Testis (tissue), 5 donors: ENCODE measurements at places on chromosomes 7 and 10. TPM values are rescaled to one million over a fixed set of nuclear protein-coding genes. Genes with fewer than 3 reads are reported as not detected.

GRCh38 chr10:1348773-1349050 is 292.5 kb downstream of the WDR37 start:
- no peak for DNase-seq

DNA sequence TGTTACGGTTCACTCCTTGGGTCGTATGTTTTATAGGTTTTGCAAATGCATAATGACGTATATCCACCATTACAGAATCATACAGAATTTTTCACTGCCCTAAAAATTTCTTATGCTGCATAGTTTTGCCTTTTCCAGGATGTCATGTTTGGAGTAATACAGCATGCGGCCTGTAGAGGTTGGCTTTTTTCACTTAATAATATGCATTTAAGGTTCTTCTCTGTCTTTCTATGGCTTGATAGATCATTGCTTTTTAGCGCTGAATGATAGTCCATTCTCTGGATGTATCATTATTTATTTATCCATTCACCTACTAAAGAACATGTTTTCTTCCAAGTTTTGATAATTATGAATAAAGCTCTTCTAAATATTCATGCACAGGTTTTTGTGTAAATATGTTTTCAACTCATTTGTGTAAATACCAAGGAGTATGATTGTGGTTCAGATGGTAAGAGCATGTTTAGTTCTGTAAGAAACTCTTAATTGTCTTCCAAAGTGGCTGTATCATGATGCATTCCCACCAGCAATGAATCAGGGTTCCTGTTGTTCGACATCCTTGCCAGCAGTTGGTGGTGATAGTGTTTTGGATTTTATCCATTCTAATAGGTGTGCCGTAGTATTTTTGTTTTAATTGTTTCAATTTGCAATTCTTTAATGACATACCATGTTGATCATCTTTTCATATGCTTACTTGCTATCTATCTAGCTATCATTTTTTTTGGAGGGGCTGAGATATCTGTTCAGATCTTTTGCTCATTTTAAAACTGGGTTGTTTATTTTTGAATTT is 531.2 kb upstream of the GHITM start:
- DNase-seq: no peak

Gene ATRNL1
- 45.7 TPM for total RNA-seq

DNA sequence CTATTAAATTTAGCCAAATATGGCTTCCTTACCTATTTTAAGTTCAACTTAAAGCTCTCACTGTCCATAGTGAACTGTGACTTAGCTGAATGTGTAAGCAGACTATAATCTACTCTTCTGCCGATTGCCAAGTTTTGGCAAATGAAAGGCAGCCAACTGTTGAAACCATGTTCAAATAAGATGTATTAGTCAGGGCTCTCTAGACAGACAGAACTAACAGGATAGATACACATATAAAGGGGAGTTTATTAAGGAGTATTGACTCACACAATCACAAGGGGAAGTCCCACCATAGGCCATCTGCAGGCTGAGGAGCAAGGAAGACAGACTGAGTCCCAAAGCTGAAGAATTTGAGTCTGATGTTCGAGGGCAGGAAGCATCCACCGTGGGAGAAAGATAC is 837.7 kb upstream of the AUTS2 start:
- DNase-seq: no peak

DNA sequence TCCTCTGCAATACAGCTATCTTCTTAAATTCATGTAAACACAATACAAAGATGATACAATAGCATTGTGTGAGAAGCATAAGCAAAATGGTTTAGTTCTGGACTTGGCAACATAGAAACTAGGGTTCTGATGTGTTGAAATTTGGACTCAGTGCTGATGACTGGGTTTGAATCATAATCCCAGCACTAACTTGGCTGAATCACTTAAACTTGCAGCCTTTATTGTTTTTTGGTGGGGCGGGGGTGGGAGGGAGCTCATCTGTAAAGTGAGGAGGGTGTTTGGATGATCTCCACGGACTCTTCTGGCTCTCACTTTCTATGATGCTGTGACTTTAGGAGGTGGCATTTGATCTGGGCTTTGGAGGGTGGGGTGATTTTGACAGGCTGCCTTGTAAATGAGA is 158.2 kb downstream of the WNT2 start:
- no peak for DNase-seq

GRCh38 chr7:80206763-80207162 is 72.1 kb downstream of the GNAI1 start:
- no peak for DNase-seq

- DNase-seq: peak; percentile 20
Measured at GRCh38 chr10:106898446-106898845, 266.1 kb downstream of the SORCS1 start.

Gene PAX4
- total RNA-seq: 0.50 TPM

- DNase-seq: no peak
Measured at GRCh38 chr7:105911961-105912575, 35.7 kb upstream of the ATXN7L1 start.

Gene MARVELD1
- total RNA-seq: 13.6 TPM

DNA sequence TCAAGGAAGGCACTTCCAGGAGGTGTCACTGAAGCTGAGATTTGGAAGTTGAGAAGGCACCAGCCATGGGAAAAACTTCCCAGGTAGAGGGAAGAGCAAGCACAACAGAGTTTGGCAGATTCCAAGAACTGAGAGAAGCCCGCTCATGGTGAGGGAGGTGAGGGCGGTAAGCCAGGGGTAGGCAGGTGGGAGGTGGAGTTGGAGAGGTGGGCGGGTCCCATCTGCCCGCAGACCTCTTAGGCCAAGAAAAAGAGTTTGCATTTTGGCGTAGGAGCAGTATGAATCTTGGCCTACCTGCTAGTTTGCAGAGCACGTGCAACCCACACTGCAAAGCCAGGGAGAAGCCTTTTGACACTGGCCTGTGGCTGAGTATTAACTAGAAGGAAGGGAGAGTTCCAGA is 18.8 kb downstream of the FRMPD2 start:
- DNase-seq: no peak

- no peak for DNase-seq
Measured at GRCh38 chr7:27112955-27113949, 10.8 kb upstream of the HOXA2 start.

GRCh38 chr7:141122736-141123135 is 48.9 kb downstream of the TMEM178B start:
- DNase-seq: no peak

- peak; percentile 43 for DNase-seq
Measured at GRCh38 chr10:110504111-110504735, 6.5 kb downstream of the DUSP5 start.

DNA sequence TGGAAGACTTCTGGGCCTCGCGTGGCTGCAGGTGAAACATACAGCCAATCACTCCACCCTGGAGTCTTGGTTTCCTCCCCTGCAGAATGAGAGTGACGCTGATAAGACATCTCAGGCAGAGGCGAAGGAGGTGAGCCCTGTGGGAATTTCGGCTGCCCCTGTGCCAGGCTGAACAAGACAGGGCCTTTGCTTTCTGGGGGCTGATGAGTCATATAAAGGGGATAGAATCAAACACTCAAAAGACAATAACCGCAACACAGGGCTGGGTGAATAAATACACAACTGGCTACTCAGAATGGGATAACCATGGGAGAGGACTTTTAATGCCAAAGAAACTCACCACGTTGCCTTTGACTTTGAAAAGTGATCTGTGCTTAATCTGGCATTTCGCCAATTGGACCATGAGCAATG is 143.8 kb downstream of the KCNMA1 start:
- DNase-seq: no peak

Gene LEP
- 0.31 TPM for total RNA-seq

Gene HOXA6
- not detected for total RNA-seq

DNA sequence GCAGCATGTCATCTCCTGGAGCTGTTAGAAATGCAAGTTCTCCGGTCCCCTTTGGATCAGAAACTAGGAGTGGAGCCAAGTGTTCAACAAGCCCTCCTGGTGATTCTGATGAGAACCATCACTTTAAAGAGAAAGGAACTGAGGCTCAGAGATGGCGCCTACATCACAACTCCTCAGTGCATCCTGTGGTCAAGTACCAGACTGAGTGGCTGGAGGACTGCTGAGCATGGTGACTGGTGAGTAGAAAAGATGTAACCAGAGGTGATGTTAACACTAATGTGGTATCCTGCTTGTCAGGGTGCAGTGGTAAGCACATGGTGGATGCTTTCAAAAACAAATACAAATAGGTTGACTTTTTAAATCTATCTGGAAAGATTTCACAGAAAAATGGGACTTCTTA is 3.5 kb upstream of the OIT3 start:
- DNase-seq: no peak

DNA sequence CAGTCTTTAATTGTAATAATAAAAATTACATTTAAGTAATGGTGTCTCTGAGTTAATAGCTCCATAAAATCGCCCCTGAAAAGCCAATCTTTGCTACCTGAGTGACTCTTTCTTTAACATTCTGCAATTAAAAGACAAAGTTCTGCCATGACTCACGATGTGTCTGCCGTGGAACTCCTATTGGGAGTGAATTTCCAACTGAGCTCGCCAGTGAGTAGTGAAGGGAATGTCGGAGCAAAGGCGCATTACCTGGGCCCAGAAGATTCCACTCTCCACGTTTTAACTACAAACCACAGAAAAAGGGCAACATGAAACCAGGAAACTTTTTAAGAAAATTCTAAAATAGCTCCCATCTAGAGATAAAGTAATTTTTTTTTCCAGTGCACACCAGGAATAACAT is 36.9 kb upstream of the RNF32 start:
- no peak for DNase-seq

Gene GPRIN2
- 4.9 TPM for total RNA-seq

DNA sequence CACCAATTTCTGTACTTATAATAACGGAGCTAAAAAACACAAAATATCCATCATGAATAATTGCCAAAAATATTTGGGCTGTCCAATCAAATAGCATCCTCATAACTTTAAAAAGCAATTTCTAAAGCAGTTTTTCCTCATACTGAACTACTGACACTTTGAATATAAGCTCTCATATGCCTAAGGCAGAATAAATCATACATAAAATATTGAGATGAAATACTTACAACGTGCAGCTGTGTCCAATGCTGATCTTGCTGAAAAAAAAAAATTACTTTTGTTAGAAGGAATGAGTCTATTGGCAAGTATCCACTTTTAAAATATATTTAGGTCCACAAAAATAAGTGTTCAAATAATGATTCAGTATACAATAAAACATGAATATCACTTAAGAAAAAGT is 24.2 kb downstream of the FAM3C start:
- no peak for DNase-seq

Gene SPOCK2
- total RNA-seq: 212 TPM

Gene MYPN
- 1.8 TPM for total RNA-seq

Gene PDLIM1
- 14.9 TPM for total RNA-seq

Gene IFIT1B
- not detected for total RNA-seq

DNA sequence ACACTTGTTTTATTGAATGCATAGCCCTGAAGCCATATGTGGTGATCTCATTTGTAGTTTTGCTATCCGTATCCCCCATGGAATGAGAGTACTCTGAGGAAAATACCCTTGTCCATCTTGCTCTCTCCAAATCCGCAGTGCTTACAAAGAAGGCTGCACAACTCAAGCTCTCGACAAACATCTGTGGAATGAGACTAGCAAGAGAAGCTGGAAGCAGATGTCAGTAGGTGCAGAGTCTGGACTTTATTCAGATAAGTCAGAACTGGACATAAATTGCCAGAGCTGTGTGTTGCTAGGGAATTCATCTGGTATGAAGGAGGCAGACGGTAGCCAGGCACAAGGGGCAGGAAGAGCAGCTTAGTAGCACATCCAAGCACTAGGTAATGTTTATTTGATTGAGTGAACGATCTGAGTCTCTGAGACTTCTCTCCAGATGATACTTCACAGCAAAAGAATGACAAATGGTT is 1046.2 kb downstream of the XPNPEP1 start:
- DNase-seq: no peak

- no peak for DNase-seq
Measured at GRCh38 chr10:49299816-49300139, 808 bp downstream of the C10orf71 start.
